ENCODE measurements at places on chromosomes 13 and 19.

- no peak for DNase-seq
Measured at GRCh38 chr19:4568886-4569285, 9.4 kb upstream of the SEMA6B start.

GRCh38 chr19:42030645-42031440, 36.8 kb upstream of the ATP1A3 start:
- DNase-seq: no peak

DNA sequence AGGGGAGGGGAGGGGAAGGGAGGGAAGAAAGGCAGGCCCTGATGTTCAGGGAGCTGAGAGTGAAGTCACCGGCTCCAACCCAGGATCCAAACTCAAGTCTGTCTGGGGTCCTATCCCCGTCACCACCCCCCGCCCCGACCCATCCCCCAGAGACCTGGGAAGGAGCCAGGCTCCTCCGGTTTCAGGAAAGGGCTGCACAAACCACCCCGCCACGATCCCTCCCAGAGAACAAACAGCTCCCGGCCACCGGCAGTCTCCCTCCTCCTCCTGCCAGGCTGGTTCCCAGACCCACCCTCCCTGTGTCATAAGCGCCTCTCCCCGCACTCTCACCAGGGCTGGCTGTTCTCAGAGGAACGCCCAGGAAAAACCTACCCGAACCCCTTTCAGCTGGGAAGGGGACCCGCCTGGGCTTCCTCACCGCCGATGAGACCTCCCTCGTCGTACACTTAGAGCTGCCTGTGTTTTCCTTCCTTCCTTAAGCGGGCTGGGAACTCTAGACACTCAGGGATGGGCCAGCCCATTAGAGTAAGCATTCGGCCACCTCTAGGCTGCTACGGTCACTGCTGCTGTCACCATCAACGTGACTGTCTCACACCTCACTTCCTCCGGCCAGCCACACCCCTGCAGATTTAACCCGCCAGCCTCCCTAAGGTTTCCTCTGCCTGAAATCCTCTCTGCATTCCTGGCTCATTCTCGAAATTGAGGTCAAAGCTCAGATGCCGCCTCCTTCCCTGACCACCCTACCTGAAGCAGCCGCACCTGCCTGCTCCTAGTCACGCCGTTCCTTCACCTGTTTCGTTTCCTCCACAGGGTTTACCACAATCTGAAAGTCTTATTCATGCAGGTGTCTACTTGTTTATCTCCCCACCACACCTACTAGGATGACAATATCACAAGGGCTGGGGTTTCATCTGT, 6.3 kb upstream of the RDH13 start:
- peak; percentile 98 for DNase-seq

DNA sequence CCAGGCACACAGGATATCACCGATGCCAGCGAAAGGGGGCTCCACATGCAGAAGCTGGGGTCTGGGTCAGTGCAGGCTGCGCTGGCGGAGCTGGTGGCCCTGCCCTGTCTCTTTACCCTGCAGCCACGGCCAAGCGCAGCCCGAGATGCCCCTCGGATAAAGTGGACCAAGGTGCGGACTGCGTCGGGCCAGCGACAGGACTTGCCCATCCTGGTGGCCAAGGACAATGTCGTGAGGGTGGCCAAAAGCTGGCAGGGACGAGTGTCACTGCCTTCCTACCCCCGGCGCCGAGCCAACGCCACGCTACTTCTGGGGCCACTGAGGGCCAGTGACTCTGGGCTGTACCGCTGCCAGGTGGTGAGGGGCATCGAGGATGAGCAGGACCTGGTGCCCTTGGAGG, 7.2 kb downstream of the NCAN start:
- no peak for DNase-seq

DNA sequence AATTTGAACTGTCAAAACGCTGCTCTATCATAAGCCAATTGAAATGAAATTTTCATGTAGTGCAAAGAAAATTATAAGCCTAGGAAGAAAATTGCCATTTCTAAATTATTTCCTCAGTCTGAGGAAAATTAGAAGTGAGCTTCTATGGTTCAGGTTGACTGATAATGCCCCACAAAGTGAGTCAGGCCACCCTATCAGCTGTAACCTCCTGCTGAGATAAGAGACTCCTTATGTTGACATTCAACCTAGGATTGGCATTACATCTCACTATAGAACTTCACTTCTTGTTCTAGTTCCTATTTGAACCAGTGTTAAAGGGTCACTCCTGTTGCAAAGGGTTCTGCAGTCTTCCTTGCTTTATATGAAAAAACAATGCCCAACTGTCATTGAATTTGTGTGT, 32.6 kb upstream of the RFC3 start:
- no peak for DNase-seq

- no peak for DNase-seq
Measured at GRCh38 chr19:4297901-4298809, 4.0 kb downstream of the TMIGD2 start.

- no peak for DNase-seq
Measured at GRCh38 chr13:61350341-61350740, 65.3 kb downstream of the PCDH20 start.

DNA sequence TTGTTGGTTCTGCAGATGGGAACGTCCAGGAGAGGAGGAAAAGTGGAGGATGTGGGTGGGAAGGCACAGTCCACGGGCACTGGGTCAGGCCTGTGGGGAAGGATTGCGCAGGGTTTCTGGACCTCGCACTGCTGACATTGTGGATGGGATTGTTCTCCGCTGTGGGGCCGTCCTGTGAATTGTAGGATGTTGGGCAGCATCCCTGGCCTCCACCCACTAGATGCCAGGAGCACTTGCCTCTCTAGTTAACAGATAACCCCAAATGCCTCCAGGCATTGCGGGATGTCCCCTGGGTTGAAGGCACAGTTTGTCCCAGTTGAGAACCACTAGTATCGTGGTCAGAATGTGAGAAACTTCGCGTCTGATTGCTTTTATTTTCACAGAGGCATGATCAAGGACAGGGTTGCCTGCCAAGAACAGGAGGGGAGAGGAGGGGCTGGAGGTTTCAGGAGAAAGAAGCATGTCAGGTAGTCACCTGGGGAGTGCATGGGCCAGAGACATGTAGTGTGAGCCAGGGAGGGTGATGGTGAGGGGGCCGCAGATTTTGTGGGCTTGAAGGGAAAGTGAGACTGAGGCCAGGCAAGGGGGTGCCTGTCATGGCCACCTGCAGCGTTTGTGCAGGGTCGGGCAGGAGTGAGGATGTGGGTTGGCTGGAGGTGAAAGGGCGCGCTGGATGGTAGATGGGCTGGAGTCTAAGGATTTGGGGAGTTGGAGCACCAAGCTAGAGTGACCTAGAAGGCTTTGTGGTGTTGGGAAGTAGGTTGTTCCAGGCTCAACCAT, 3.2 kb downstream of the ZNF628 start:
- no peak for DNase-seq

DNA sequence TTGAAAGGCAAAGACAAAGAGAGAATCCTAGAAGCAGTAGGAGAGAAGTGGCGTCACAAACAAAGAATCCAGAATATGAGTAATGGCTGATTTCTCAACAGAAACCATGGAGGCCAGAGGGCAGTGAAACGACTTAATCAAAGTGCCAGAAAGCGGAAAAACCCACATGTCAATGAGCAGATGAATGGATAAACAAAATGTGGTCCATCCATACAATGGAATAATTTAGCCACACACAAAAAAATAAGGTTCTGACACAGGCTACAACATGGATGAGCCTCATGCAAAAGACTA, 52.2 kb upstream of the RANBP3 start:
- peak; percentile 74 for DNase-seq

GRCh38 chr13:91277013-91277676, 70.3 kb upstream of the MIR17HG start:
- no peak for DNase-seq

- DNase-seq: no peak
Measured at GRCh38 chr19:7346488-7346971, 2.2 kb upstream of the ARHGEF18 start.

DNA sequence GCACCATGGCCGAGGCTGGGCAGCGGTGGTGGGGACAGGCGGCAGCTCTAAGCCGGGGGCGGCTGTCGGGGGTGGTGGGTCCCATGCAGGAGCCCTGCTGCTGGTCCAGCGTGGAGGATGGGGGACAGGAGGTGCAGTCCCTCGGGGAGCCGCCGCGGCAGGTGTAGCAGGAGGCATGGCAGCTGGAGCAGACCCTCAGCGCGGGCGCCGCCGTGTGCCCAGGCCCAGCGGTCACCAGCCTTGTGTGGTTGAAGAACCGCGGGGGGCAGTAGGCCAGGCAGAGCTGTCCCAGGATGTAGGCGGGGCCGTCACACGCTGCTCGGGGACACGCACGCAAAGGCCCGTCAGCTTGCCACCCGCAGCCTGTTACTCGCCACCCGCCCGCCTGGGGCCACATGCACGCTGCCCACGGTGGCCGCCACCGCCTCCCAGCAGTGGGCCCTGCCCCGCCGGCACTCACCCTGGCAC, 2.9 kb upstream of the C19orf25 start:
- DNase-seq: no peak

DNA sequence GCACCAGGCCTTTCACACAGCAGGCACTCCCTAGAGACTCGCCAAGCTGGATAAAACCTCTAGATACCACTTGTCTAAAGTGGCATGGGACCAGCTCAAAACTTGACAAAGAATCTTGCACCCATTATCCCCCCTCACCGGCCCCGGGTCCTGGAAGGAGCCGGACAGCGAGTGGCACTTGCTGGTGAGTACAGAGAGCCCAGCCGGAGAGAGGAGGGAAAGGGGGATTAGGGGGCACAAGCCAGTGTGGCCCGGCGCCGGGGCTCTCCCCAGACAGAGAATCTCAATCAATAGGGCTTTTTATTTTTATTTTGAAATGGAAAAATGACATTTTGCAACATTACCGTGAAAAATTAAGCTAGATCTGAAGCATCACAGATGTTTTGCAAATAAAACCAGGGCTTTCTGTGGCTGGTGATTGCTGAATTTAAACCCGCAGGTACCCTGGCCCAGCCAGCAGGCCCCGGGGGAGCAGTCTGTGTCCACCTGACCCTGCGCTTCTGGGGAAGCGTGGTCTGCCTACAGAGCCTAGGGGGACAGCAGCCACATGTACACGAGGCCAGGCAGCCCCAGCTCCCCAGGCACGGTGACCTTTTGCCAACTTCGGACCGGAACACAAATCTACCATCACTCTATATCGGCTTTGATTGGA, 10.0 kb upstream of the VSTM2B start:
- DNase-seq: no peak

DNA sequence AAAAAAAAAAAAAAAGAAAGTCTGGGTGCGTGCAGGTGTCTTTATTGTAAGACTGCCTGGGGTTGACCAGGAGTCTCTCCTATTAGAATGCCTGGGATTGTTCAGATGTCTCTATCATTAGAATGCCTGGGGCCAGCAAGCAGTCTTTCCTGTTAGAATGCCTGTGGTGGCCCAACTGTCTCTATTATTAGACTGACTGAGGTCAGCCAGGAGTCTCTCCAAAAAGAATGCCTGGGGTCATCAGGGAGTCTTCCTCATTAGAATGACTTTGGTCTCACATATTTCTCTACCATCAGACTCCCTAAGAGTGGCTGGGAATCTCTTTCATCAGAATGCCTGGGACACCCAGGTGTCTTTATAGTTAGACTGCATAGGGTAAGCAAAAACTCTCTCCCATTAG, 1577.5 kb downstream of the UQCRFS1 start:
- peak; percentile 37 for DNase-seq

DNA sequence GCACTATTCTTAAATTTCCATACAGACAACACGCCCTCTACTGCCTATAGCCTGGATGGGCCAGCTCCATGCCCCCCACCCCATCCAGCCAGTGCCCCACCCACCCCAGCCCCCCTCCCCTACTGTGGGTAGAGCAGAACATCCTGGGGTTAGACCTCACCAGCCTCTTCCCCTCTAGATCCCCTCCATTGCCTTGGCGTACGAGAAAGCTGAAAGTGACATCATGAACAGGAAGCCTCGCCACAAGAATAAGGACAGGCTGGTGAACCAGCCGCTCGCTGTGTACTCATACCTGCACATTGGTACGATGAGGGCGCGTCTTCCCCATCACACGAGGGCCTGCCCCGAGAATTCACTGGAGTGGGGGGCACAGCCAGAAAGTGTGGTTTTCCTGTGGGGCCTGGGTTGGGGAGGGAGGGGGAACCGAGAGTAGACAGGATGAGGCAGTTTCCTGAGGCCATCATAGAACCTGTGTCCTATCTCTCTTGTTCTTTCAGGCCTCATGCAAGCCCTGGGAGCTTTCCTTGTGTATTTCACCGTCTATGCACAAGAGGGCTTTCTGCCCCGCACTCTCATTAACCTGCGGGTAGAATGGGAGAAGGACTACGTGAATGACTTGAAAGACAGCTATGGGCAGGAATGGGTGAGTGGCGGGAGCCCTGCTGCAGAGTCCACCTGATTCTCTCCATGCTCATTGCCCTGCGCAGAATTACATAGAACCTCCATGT, 29.1 kb downstream of the ATP12A start:
- DNase-seq: no peak

DNA sequence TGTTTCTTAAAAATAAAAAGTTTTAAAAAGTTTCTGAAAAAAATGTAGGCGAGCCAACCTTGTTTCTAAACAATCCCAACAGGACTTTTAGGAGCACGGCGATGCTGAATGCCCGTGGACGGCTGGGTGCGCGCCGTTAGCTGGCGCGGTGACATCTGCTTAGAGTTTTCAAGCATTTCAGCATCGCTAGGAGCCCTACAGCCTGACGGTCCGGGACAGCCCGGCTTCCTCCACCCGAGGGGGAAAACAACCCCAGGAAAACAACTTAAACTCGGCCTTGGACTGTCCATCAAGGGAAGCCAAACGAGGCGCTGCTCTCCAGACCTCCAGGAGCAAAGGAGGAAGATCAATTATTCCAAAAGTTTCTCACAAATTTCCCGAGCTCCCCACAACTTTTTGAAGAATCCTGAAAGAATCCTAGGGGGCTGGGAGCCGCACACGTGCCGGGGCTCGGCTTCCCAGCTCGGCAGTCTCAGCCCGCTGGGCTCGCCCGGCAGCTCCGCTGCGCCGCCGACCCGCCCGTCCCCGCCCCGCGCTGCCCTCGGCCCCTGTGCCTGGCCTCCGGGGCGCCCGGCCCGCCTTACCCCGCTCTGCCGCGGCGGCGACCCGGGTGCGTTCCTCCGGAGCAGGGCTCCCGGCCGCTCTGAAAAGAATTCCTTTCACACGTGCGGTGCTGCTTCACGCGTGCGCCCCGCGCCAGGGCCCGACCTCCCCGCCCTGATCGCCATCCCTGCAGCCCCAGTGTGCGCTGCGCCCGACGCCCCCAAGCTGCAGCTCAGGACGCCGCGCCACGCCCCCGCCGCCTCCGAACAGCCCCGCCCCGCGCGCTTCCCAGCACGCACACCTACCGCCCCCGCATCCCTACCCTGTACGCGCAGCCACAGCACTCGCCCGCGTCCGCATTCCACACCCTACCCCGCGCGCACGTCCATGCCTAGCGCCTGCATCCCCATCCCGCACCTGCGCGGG, at the start of gene GJA3:
GJA3 (minus strand) TSS at position 747 of the 969 bp plus-strand sequence. CDS start 17,764 bp downstream, outside the sequence.
- DNase-seq: peak; percentile 5

- DNase-seq: no peak
Measured at GRCh38 chr13:71752775-71753513, 114.1 kb downstream of the DACH1 start.

- no peak for DNase-seq
Measured at GRCh38 chr13:110820322-110820721, 94.5 kb downstream of the ANKRD10 start.
